Liver (tissue), 10 donors: ENCODE measurements at places on chromosomes 7 and 10. TPM values are rescaled to one million over a fixed set of nuclear protein-coding genes. Genes with fewer than 3 reads are reported as not detected.

DNA sequence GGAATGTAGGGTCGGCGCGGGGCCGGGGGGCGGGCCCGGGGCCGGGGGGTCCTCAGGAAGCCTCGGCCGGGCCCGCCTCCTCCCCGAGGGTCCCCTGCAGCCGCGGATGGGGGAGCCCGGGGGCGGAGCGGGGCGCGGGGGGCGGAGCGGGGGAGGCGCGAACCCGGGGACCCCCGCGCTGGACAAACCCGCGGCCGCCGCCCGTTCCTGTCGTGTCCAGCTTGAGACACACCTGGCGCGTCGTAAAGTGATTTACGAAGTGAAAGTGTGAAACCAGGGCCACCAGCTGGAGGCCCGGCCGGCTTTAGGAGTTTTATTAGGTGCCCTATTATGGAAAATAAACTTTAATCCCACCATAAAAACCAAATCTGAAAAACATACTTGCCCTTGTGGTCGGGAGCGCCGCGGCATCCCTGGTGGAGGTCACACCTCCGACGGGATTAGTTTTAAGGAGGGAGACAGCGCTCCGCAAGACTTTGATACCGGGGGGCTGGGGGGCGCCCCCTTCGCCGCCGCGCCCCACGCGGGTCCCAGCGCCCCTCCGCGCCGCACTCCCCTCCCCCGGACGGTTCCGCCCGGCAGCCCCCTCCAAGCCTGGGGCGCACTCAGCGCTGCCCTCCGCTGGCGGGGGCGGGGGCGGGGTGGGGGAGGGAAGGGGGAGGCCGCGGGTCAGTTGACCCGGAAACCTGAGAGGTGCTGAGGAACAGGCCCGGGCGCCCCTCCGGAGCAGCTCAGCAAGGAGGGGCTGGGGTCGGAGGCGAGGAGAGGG is 10.3 kb downstream of the MNX1 start:
- DNase-seq: no peak

- no peak for DNase-seq
These were observed 22.9 kb downstream of the RBM33 start for GRCh38 chr7:155667241-155667829.

- DNase-seq: no peak
These were observed 12.4 kb downstream of the PRKAR2B start for GRCh38 chr7:107056728-107057473.

Gene PTF1A
- total RNA-seq: not detected

GRCh38 chr7:156827587-156828203 is 65.3 kb downstream of the LMBR1 start:
- no peak for DNase-seq

Gene EPDR1
- total RNA-seq: 10.4 TPM

- DNase-seq: no peak
These were observed 72.6 kb downstream of the FAM53B start for GRCh38 chr10:124671486-124672075.

DNA sequence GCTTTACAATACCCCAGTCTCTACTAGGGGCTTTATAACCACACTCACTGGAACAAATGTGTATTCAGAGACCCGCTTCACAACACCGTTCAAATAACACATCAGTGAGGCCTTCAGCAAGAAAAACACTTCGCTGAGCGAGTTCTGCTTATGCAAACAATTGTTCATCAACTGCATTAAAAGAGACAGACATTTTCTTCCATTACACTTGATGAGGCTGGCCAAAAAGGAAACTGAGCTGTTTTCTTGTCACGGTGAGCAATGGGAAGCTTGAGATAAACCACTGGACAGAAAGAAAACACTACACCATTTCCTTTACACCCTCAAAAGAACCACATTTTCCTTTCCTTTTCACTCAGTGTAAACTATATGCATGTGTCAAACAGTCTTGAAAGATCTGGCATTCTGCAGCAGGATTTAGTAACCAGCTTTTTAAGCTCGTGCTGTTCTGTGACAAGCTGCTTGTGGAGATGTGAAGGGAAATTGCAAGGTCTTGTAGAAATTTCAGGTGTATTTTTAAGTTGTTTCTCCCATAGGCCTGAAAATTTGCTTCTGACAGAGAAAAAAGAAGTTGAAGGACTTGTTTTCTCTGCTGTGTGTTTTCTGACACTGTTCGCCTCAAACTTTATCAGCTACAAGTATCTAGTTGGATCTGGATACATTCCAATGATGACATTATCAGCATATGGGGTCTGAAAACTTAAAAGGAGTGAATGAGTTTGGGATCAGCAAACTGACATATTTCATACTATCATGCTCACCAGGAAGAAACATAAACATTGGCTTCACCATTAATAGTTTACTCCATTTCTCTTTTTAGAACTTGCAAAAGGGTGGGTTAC is 693.1 kb downstream of the PARD3 start:
- no peak for DNase-seq

DNA sequence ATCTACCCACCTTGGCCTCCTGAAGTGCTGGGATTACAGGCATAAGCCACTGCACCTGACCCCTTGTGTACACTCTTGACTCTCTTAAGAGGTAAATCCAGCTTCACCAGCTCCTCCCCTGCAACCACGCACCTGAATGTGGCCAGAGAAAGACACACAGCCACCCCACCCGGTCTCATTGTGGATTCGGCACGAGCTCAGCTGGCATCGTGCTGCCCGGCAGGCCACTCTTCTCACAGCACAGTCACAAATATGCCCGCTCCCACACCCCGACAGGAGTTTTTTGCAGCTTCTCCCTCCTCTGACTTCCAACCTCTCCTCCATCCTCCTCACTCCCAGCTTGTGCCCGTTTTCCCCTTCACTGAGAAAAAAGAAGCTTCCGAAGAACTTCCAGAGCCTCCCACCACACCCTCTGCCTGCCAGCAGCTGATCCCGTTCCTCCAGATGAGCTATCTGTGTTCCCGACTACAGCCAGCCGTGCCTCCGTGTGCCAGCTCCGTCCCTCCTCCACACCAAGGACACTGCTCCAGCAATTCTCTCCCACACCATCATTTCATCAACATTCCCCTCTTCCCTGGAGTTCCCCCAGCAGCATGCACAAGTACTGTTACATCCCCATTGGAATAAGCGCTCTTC is 8.0 kb upstream of the SMARCD3 start:
- DNase-seq: no peak

DNA sequence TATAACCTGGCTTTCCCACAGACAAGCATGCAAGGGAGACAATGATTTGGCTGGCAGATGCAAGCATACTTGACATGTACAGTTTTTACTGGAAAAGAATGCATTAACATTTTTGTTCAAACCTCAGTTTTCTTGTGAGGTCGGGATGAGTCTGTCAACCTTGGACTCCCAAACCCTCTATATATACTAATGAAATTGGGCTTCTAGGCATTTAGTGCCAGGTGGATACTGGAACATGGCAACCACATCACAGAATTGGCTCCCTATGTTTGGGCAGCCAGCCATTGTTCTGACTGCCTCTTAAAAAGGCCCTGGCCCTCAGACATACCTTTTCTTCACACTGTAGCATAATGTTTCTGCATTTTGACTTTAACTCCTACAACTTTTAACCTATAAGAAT is 39.1 kb downstream of the CDK6 start:
- DNase-seq: no peak

GRCh38 chr7:30968294-30968693 is 4.5 kb downstream of the GHRHR start:
- DNase-seq: no peak

DNA sequence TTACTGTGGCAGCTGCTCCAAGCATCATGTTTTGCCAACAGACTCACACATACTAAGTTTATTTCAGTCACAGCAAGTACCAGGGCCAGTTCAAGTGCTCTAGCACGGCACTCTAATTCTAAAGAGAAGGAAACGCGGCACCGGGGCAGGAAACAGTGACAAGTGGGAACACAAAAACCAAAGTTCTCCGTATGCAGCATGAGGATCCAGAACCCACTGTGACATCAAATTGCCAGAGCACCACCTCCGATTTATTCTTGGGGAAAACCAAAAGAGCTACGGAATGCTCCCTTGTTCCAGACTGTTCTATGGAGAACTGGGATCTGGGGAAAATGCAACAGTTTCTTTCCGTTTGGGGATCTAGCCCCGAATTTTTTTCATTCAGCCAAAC is 448 bp upstream of the PTER start:
- DNase-seq: no peak

GRCh38 chr10:104104418-104104817 is 17.6 kb upstream of the SFR1 start:
- no peak for DNase-seq

- no peak for DNase-seq
These were observed 54.4 kb upstream of the CCDC6 start for GRCh38 chr10:59960751-59961150.
